Activated CD4-positive, alpha-beta T cell treated with anti-CD3 and anti-CD28 coated beads, Interleukin-2, amount 50 U/mL, for 48 hours (primary cell): ENCODE measurements at places on chromosomes 1 and 21.

- peak; percentile 64 for DNase-seq
Measured at GRCh38 chr1:161071886-161072371, 2.2 kb upstream of the ARHGAP30 start.

GRCh38 chr1:207872621-207873020 is 38.3 kb downstream of the CD34 start:
- DNase-seq = no peak

- DNase-seq = no peak
Measured at GRCh38 chr1:183636783-183637182, 1.2 kb upstream of the ARPC5 start.

- peak; percentile 61 for DNase-seq
Measured at GRCh38 chr1:213987422-213987926, 299 bp upstream of the PROX1 start.

DNA sequence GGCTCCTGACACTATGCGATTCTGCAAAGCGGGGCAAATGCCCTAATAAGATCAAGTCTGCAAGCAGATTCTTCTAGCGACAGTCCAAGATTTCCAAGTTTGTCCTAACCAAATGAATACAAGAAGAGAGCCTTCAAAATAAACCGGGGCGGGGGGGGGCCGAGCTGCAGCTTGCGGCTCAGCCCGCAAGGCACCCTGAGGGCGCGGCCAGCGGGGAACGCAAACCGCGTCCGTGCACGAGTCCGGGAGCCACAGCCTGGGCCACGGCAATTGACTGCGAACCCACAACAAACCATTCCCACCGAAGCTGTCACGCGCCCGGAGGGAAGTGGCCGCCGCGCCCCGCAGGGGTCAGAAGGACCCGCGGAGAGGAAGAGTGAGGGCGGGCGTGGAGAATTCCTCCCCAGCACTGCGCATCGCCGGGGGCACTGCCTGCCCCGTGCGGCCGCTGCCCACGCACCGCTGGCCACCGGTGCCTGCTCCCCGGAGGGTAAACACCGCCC is 687 bp downstream of the TGFBR3 start:
- DNase-seq = peak; percentile 30

- DNase-seq = no peak
Measured at GRCh38 chr1:234595899-234596298, 14.1 kb downstream of the IRF2BP2 start.

DNA sequence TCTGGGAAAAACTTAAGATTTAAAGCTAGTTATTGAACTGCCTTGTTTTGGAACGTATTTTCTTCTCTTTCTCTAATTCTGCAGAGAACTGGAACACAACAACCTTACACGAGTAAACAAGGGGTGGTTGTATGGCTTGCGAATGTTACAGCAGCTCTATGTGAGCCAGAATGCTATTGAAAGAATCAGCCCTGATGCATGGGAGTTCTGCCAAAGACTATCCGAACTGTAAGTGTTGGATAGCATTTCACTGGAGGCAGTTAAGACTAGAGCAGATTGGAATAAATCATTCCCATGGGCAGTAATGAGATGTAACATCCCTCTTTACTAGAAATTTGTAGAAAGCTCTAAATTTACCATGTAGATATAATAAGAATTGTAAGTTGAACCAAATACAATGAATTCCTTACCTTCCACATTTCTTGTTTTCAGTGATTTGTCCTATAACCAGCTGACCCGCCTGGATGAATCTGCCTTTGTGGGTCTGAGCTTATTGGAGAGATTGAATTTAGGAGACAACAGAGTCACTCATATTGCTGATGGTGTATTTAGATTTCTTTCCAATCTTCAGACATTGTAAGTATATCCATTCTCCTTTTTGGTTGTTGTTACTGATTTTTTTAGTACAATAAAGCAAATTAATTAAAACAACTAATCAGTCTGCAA is 22.9 kb downstream of the LRIG2 start:
- DNase-seq = no peak

GRCh38 chr1:236623371-236624166 is 19.3 kb upstream of the HEATR1 start:
- DNase-seq = no peak

GRCh38 chr1:169078163-169078883 is 28.2 kb upstream of the ATP1B1 start:
- no peak for DNase-seq

DNA sequence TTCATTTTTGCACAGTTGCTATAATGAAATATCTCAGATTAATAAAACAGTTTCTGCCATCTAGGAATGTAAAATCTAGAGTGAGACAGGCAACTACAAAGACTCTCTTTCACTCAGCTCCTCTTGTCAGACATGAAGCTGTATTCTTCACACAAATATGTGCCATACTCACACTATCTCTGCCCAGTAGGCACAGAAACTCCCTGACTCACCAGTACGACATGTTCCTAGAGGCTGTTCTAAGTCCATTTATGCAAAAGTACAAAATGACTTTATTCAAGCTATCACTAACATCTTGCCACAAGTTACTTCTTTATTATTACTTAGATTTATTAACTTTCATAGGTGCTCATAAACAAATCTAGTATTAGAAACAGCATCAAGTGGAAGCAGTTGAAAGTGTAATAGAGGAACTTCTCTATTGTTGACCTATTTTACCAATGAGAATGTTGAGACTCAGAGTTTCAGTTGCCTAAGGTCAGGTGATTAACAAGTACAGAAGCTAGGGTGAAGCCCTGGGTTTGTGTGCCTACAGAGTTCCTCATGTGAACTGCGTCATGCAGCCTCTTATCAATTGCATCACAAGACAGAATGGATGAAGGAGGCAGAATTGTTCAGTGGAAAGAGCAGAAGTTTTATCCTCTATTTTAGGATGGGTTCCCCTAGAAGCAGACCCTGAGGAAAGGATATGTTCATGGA is 98.9 kb downstream of the RGS2 start:
- no peak for DNase-seq

GRCh38 chr1:23196627-23197328 is 20.5 kb downstream of the HTR1D start:
- no peak for DNase-seq
